ENCODE measurements at places on chromosomes 6 and 20.
A peak's percentile ranks its signal among the peaks of the same experiment; 100 is the strongest.

GRCh38 chr6:25023781-25024180 lies 88.0 kb upstream of the RIPOR2 start:
- DNase-seq: no peak

DNA sequence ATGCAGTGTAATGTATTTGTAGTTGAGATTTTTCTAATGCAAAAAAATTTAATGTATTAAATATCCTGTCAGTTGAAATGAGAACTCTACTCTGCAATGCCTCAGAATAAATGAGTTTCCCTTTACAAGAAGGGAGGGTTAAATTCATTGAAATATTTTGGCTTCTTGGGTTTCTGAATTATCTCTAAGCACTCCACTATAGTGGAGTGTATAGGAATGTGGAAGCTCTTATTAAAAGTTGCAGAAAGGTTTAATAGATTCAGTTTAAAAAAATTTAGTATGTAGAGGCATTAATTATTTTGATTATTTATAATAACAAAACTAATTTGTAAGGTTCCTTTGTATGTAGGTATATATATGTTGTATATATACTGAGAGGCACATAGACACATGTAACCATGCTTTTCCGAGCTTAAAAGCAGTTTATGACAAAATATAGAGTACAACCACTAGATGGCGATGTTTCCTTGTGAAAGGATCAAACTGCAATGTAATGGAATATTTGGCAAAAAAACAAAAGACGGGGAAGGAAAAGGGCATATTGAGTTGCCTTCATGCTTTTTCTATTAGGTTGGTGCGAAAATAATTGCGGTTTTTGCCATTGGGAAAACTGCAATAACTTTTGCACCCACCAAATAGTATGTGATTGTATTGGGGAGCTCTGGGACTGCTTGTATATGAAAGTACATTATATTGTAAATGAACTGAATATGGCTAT lies 144.2 kb downstream of the MYO6 start:
- no peak for DNase-seq

- no peak for DNase-seq
Observed at GRCh38 chr6:147707524-147707923, 199.0 kb downstream of the SAMD5 start.

GRCh38 chr20:40326784-40327183 lies 362.3 kb downstream of the MAFB start:
- DNase-seq: no peak

DNA sequence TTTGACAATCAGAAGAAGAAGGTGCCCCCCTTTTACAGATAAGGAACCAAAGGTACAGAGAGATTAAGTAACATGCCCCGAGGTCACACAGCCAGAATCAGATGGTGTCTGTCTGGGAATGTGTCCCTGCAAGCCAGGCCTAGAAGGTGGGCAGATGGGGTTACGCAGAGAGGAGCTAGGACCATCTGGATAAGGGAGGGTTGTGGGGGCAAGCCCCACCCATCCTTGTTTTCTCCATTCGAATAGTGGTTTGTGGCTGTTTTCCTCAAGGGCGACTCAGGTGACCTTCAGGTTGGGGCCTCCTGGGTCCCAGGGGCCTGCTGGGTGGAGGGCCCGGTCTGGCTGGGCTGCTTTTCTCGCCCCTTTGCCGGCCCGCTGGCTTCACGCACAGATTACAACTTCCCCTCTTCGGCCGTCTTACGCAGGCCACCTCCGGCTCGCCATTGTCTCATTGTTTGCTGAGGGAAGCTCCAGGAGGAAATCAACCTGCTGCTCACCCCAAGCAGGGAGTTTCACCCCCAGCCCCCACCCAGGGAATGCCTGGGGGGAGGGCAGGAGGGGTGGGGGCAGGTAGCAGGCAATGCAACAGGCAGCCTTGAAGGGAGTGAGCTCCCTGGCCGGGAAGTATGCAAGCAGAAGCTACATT lies 30.8 kb upstream of the CSNK2A1 start:
- peak; percentile 24 for DNase-seq

GRCh38 chr6:14743474-14744211 lies 502.2 kb upstream of the JARID2 start:
- DNase-seq: peak; percentile 96

DNA sequence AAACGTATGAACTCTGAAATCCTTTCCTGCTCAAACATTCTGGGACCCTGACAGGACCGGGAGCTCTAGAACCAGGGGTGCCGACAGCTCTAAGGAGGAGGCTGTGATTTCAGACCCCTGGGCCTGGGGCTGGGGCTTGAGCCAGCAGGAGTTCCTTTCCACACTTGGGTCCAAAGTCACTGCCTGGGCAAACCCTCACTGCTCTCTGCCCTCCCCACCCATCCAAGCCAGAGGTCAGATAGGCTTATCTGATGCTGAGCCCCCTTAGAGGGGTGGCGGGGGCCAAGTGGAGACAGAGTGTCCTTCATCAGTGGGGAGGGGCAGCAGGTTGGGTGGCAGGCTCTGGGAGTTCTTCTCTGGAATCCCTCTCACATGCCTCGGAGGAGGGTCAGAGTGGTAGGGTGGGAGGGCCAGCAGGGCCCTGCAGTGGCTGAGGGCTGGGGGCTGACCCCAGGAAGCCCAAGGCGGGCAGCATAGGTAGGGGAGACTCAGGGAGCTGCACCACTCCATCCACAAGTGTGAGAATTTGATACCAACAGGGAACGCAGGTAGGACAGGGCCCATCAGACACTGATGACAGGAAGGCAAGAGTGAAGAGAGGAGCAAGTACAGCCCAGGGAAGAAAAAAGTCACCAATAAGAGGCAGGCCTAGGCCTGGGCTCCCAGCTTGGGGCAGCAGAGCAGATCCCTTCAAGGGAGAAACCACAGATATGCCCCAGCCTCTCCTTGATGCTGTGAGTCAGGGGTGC lies 121.0 kb downstream of the MRPL14 start:
- DNase-seq: no peak

DNA sequence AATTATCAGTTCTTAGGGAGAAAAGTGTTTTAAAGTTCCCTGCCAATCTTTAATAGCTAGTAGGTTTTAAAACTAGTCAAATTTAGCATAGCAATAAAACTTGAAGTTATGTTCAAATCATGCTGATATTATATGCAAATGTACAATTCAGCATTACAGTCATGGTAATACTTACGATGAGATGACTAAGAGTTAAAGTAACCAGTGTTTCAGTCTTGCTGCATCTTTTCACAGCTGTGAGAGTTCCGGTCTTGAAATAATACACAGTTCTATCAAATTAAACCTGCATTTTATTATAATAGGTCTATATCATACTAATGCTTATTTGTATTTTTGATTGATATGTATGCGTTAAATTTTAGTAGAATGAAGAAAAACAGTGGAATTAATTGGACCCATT lies 26.1 kb downstream of the POPDC3 start:
- no peak for DNase-seq

GRCh38 chr6:99882128-99882702 lies 111.8 kb downstream of the MCHR2 start:
- DNase-seq: no peak

DNA sequence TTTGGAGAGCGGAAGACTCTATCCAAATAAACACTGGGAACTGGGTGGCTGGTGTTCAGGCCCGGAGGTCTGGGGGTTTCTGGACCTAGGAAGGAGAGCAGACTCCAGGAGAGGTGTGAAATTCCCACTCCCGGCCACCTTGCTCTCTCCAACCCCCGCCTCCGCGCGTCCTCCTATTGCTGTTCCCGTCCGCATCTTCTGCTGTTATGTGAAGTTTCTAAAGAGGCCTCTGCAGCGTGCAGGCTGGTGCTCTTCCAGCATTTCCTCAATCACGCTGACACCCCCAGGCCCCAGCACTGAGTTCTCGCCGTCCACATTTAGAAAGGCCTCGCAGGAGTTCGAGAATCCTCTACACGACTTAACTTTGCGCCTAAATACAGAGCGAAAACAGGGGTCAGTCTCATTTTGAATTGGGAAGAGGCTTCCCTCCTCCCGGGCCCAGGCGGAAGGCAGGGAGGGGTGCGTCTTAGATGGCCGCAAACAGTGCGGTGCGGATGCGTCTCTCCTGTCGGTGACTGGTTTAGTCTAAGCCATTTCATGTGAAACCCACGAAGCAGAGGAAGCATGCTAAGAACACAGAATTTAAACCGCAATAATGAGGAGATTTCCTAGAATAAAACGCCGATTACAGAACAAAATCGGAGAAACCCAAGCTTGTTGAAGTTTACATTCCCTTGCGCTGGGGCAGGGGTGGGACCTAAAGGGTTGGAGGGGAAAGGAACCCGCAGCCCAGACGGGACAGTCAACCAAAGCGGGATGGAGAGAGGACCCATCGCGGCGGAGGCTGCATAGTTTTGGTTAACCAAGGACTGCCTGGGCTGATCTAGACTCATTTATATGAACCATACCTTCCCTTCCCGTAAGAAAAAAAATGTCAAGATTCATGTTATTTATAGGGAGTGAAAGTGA lies 4.0 kb upstream of the FOXF2 start:
- DNase-seq: no peak

- no peak for DNase-seq
Observed at GRCh38 chr20:53419693-53420460, 173.8 kb downstream of the ZNF217 start.

DNA sequence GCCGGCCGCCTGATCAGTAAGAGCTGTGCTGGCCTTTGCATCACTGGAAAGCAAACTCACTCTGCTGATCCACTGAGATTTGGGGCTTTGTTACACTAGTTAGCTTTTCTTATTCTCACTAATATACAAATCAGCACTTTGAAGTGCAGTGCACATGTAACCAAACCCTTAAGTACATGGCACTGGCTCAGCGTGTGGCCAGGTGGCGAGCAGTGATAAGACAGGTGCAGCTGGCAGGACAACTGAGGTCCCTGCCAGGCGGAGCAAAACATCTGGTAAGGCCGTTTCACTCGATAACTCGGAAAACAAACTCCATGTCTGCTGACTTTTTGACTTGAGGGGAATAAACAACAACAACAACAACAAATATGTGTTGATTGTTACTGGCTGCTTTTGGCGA lies 11.0 kb downstream of the GFRA4 start:
- DNase-seq: no peak

DNA sequence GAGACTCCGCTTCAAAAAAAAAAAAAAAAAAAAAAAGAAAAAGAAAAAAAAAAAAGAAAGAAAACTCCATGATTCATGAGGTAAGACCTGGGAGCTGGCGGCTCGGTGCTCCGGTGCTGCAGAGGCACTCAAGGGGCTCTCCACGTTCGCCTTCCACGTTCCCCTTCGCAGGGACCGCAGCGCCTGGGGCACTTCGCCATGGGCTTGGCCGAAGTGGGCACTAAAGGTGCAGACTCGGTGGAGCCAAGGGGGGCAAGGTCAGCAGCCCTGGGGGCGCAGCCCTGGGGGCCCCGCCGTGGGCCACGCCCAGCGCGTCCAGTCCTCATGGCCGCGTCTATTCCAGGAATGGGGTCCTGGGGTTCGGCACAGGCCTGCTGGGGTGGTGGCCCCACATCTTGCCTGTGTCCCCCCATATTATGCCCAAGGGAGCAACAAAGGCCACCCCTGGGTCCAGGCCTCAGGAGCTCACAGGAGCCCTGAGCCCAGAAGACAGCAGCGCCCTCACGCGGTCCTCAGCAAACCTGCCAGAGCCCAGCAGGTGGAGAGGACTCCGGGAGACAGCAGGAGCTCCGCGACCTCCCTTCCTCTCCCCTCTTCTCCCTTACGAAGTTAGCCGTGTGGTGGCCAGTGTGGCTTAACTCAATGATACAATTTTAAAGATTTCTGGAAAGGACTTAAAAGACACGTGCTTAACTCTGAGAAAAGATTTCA lies 21.9 kb downstream of the ZBTB46 start:
- DNase-seq: no peak

DNA sequence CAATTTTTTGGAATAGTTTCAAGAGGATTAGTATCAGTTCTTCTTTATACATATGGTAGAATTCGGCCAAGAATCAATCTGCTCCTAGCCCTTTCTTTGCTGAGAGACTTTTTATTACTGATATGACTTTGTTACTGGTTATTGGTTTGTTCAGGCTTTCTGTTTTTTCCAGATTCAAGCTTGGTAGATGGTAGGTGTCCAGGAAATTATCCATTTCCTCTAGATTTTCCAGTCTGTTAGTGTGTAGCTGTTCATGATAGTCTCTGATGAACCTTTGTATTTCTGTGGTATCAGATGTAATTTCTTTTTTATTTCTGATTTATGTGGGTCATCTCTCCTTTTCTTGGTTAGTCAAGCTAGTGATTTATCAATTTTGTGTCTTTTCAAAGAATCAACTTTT lies 167.6 kb downstream of the GMDS start:
- no peak for DNase-seq

DNA sequence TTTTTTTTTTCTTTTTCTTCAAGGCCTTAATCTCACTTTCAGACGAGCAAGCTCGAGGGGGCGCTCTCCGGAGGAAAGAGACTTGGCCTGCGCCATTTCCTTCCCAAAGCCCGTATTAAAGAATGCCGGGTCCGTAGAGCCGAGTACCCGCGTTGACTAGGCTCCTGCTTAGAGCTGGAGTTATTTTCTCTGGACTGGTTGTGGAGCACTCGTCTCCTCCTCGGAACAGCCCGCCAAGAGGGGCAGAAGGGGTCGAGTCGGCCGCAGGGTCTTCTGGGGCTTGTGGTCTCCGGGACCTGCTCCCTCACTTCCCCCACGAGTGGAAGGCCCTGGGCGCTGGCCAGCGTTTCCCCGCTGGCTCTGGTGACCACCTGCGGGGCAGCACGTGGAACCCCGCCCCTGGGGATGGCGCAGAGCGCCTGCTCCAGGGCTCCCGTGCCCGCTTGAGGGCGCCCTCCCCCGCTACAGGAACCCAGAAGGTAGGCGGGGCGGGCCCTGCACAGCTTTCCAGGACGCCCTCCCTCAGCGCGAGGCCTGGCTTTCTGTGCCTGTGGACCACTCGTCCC lies 2.7 kb upstream of the MEI4 start:
- DNase-seq: no peak

DNA sequence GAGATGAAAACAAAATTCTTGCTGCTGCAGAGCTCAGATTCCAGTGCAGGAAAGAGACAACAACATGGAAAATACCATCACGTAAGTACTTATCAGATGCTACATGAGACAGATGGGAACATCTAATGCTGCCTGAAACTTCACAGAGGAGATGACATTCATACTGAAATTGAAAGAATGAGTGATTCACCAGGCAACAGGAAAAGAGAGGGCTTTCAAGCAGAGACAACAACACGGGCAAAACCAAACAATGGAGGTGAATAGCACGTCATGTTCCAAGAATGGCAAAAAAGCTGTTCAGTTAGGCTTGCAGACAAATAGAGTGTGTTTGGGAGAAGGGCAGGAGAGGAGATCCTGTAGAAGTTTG lies 39.3 kb downstream of the GTF2H5 start:
- DNase-seq: no peak

Data from PC-9 (cell line).